Erythroblast (primary cell): ENCODE measurements at places on chromosomes 1 and 21.

- DNase-seq, result no peak
These were observed 7.6 kb downstream of the ZNF683 start for GRCh38 chr1:26364956-26365355.

DNA sequence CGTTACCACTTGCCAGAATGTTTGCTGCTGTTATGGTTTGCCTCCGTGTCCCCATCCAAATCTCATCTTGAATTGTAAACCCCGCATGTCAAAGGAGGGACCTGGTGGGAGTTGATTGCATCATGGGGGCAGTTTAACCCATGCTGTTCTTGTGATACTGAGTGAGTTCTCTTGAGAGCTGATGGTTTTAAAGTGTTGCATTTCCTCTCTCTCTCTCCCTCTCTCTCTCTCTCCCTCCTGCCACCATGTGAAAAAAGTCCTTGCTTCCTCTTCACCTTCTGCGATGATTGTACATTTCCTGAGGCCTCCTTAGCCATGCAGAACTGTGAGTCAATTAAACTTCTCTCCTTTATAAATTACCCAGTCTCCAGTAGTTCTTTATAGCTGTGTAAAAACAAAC, 44.4 kb downstream of the CFHR5 start:
- no peak for DNase-seq

- no peak for DNase-seq
These were observed 361.1 kb upstream of the CHRM3 start for GRCh38 chr1:239025223-239025622.

GRCh38 chr1:71191520-71191919, 110.7 kb upstream of the ZRANB2 start:
- no peak for DNase-seq

DNA sequence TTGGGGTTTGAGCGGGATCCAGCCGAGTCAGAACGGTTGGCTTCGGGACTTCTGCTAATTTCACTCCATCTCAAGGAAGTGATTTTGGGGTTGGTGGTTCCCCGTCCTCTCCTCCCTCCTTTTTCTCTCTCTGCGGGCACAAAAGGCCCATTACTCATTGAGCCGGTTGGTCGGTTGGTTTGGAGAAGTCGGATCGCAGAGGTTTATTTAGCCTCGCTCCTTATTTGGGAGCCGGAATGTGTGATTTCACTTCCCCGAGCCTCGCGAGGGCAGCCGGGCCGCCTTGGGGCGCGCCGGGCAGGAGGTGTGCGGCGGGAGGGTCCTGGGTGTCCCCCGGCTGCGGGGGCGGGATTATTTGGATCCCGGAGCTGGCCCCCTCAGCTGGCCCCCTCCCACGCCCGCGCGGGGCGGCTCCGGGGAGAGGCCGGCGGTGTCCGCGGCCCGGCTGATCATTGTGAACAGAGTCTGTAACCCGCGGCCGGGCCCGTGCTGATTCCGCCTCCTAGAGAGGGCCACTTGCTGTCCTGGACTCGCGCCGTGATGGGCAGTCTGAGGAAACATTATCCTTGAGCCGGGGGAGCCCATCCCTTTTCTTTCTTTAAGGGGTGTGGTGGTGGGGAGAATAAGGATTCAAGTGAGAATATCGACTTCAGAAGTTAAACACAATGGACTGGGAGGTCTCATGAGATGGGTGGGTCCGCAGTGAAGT, 1.2 kb downstream of the MAPKAPK2 start:
- DNase-seq, result peak; percentile 48

- DNase-seq, result no peak
These were observed 12.7 kb downstream of the RNF207 start for GRCh38 chr1:6218375-6219164.
